CD8-positive, alpha-beta memory T cell (primary cell): ENCODE measurements at places on chromosomes 5 and 9.

- DNase-seq, result peak; percentile 56
Measured at GRCh38 chr9:76456202-76456926, 2.6 kb upstream of the GCNT1 start.

- DNase-seq, result no peak
Measured at GRCh38 chr5:16600397-16600796, 16.4 kb downstream of the RETREG1 start.

DNA sequence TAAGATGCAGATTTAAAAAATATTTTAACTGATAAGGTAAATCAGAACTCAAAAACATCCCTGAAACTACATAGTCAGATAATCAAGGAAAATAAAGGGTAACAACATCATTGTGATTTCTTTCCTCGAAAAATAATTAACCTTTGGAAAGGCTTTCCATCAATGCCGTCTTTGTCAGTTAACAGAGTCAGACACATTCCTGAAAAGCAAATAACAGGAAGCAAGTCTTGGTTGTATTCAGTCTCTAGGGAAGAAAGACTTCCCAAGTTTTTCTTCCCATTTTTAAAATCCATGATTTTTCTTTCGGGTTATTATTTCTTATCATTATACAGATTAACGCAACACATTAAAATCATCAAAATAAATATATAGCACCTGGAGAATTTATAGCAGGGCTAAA, 256.4 kb upstream of the CDH6 start:
- no peak for DNase-seq

- DNase-seq, result no peak
Measured at GRCh38 chr5:104513640-104514072, 951.1 kb upstream of the NUDT12 start.

DNA sequence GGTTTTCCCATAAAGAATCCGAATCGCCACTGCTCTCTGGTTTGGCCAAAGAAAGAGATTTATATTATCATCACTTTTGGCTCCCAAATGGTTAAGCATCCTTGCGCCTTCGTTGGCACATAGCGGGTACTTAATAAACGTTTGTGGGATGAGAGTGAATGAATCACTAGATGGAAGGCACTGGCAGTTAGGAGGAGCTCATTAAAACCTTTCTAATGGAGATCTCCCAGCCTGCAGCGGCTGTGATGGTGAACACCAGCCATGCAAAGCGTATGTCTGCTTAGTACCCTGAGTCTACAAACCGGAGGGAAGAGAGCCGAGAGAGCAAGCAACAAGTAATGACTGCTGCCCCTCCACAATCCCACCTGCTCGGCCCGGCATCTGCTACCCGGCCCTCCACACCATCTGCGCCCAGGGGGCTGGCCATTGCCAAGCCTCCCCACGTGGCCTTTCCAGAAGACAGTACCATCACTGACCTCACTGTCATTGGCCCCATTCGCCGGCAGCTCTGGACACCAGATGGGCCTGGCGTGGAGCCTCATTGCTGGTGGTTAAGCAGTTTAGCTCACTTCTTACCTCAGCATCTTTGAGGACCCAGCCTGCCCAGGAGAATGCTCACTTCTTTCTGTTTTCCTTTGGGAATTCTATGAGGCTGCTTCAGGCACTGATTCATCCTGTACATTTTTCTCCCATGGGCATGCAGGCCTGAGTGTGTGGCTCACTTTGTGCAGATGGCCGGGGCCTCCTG, 39.3 kb upstream of the ANKRD33B start:
- DNase-seq, result no peak

DNA sequence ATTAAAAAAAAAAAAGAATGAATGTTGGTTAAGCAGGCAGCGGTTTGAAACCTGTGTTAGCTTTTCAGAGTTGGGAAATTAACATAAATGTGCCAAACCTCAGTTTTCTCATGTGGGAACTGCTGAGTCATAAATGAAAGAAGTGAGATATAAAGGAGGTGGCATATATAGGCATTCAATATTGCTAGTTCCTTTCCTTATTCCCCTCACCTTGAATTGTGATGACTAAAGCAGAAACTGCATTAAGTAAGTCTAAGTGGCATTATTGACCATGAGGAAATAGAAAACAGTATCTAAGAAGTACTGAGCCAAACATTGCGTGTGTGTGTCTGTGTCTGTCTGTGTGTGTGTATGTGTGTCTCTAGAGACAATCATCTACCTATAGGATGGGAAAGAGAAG, 691.2 kb downstream of the TLR4 start:
- DNase-seq, result no peak

- no peak for DNase-seq
Measured at GRCh38 chr5:109987355-109987754, 297.6 kb downstream of the MAN2A1 start.

GRCh38 chr9:88697764-88698432, 162.9 kb downstream of the NXNL2 start:
- DNase-seq, result no peak

- DNase-seq, result no peak
Measured at GRCh38 chr5:113575074-113575473, 61.6 kb downstream of the YTHDC2 start.

GRCh38 chr5:140673187-140673976, at the start of gene DND1:
Gene DND1, minus strand, starts transcription at chr5:140673576. Its CDS starts 34 bp downstream, at chr5:140673542.
- no peak for DNase-seq

DNA sequence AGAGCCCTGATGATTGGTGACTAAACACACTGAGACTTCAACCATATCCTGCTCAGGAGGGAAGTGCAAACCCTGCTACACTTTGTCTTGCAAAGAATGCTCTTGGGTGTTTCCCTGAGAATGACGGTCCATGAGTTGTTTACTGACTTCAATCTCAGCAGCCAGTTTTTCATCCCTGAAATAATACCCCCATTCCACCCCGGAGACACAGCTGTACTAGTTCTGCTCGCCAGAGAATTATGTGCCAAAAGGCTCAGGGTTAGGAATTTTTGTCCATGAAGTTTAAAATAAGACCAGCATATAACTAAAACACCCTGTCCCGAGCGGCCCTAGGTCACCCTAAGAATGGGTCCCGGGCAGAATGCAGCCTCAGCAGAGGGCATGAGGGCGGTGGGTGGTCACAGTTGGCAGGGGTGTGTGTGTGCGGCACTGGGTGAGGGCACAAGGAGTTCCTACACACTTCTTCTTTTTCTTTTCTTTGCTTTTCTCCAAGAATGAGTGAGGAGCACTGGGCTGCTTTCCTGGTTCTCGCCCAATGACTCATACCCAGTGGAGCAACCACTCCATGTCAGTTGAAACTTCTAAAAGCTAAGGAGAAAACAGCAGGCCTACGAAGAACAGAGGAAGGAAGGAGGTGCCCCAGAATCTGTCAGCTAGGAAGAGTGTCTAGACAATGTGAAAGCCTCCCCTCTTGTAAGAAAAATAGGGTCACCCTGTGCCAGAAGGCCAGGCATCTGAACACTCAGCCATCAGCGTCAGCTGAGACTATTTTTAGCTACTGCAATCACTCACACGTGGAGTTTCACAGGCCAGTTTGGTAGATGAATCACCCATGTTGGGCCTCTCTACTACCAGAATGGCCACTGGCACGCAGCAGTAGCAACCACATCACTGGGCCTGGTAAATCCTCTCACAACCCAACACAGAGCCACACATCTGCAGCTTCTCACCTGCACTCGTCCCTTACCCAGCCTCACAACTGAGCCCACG, 105.9 kb downstream of the DPYSL3 start:
- DNase-seq, result no peak

DNA sequence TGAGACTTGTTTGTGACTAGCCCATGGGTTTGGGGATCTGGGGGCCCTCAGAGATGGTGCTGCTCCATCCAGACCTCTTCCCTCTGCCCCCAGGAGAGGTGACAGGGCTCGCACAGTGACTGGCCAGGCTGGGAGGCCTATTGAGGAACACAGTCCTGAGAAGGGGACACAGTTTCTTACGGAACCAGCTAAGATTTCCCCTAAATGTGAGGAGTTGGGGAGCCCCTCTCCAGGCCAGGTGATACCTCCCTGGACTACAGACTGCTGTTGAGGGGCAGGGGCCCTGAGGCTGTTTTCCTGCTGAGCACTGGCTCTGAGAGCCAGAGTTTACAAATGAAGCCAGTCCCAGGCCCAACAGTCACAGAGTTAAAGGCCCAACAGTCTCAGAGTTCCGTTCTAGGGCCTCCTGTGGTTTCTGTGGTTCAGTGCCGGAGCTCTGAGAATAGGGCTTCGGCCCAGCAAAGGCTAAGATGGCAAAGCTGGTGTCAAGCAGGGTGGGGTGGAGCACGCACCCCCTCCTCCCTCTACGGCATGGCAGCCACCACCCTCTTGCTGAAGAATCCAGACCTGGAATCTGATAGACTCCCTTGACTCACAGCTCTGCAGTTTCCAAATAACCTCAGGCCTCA, 1.1 kb upstream of the SEMA4D start:
- DNase-seq, result peak; percentile 75

GRCh38 chr5:142753116-142753631, 17.0 kb upstream of the ARHGAP26 start:
- no peak for DNase-seq

- DNase-seq, result no peak
Measured at GRCh38 chr5:74596927-74597326, 43.6 kb downstream of the ENC1 start.

DNA sequence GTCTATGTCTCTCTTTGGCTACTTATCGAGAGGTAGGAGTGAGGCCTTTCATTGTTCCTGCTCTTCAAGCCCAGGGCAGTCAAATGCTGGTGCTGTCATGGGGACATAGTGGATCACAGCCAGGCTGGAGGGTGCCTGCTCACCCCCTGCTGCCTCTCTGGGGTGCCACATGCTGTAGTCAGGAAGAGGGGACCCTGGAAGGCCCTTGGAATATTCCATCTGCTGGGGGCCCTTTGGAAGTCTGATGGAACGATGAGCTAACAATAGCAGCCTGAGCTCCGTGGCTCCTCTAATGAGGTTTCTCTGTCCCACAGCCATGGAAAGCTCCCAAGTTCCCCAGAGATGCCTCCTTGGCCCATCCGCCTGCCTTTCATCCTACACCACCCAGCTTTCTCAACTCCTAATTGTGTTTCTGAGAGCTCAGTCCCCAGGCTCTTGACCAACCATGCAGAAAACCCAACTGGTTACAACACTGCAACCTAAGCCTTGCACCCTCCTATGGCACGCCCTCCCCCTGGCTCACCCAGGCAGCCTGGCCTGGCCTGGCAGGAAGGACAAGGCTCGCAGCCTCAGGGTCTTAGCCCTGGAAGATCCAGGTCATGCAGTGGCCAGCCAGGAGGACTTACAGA, 91.7 kb downstream of the NRG2 start:
- no peak for DNase-seq

- DNase-seq, result no peak
Measured at GRCh38 chr5:149956685-149957084, 3.9 kb upstream of the SLC26A2 start.

DNA sequence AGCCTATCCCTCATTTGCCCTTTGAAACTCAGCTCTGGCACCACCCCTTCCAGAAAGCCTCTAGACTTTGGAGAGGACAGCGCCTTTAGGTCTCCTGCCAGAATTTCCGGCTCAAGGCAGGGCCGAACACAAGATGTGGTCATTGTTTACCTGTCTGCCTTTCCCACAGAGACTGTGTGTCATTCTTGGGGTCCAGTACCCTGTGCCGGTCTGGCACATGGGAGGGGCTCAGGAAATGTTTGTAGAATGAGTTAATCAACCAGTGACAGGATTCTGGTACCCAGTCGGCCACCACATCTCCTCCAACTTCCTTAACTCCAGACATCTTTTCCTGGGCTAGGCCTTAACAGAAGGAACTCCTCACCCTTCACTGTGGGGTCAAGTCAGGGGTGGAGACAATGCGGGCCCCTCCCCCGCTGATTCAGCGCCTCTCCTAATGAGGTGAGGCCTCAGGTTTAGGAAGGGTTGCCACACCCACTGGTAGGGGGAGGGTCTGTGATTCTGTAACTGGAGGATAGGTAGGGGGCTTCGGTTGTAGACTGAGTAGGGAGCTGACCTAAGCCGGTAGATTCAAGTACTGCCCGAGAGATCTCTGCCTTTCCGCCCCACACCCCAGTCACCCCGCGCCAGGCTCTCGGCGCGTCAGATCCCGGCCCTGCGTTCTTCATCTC, 29.3 kb downstream of the PCDH1 start:
- no peak for DNase-seq

DNA sequence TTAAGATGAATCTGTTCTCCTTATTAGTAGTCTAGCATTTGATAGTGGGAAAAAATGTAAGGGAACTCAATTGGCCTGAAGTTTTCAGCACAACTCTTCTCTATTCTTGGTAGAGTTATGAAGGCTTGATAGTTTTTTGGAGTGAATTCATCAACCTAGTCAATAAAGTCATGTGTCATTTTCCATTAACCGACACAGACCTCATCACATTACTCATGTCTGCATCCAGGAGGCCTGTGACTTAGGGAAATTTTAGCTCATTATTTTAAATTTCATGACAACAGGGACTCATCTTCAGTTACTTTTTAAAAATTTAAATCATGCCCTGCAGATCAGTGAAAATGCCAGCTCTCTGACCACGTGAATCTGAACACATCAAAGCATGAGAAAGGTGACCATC, 63.3 kb downstream of the ADAMTS16 start:
- DNase-seq, result no peak

- peak; percentile 27 for DNase-seq
Measured at GRCh38 chr5:150000990-150001659, 586 bp downstream of the HMGXB3 start.

DNA sequence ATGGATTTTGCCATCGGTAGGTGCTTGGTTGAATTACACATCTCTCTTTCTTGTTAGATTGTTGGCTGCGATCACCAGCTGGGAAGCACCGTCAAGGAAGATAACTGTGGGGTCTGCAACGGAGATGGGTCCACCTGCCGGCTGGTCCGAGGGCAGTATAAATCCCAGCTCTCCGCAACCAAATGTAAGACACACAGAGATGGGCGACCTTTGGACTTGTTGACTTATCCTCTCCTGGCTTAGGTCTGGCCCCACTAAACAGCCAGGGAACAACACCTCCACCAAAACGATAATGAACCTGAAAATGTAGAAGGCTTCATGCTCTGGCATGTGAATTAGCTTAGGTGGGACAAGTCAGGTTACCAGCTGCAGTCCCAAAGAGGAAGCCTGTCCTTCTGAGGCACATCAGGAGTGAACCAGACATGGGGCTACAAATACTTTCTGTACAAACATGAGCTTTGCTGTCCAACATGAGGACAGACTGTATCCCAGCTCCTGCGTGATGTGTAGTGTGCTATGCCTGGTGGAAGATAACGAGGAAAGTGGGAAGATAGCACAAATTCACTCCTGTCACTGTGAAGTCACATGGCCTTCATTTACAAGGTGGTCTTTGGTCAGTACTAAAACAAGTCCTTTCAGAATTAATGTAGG, 148.4 kb downstream of the ADAMTSL1 start:
- no peak for DNase-seq

DNA sequence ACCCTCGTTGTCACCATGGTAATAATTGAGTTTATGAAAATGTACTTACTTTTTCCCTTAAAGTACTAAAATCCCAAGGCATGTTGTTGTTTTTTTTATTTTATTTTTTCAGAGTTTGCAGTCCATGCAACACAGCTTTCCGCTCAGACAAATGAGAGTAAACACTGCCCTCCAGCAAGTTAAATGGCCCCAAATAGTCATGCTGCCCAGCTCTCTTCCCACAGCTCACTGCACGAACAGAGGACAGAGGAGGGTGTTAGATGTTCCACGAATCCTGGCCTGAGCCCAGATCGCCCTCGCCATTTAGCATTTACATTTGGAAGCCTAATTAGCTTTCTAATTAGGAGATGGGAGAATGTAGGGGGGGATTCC, 1.9 kb downstream of the NIM1K start:
- DNase-seq, result no peak
